Gastroesophageal sphincter (tissue), 4 donors: ENCODE measurements at places on chromosomes 5 and 9.
A peak's percentile ranks its signal among the peaks of the same experiment; 100 is the strongest.

DNA sequence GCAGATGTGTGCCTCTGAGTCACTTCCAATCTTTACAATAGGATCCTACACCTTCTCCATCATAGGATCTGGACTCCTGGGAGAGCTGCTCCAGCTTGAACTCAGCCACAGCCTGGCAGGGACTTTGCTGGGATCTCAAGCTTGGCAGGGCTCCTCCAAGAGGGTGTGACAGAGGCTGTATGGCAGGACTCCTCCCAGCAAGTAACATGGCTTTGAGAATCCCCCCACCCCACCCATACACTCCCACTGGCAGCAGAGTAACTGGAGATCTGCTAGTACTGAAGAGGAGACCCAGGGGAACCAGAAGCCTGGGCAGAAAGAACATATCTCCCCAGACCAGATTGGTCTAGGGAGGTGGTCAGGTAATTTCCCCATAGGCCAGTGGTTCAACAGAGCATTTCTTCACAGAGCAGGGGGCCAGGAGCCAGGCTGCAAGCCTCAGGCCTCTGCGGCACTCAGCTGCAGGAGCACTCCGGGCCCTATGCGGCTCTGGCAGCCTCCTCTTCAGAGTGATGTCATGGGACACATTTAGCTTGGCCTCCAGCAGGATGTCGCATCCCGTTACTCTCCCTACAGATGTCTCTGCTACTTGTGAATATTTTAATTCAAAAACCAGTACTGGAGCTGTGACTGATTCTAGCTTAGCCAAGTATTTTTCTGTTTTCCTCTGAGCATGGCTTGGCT is 1.7 kb upstream of the ACSL6 start:
- no peak for ATAC-seq

- no peak for ATAC-seq
Measured at GRCh38 chr9:23733495-23734078, 92.5 kb downstream of the ELAVL2 start.

DNA sequence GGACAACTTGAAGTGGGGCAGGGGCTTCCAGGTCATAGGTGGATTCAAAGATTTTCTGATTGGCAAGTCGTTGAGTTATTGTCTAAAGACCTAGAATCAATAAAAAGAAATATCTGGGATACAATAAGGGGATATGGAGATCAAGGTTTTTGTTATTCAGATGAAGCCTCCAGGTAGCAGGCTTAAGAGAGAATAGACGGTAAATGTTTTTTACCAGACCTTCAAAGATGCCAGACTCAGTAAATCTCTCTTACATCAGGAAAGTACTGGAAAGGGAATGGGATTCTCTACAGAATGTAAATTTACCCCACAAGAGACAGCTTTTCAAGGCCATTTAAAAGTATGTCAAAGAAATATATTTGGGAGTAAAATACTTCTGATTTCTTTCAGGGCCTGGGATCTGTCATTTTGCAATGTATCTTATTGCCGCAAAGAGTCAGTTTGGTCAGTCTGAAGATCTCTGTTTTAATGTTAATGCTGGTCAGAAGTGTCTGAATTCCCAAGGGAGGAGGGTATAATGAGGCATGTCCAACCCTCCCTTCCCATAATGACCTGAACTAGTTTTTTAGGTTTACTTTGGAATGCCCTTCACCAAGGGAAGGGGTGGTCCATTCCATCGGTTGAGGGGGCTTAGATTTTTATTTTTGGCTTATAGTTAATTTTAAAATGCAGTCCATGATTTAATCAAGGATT is 13.6 kb upstream of the LYSMD3 start:
- ATAC-seq = no peak

- ATAC-seq = peak; percentile 49
Measured at GRCh38 chr5:139660105-139660922, 12.2 kb downstream of the CXXC5 start.

GRCh38 chr5:116746668-116747067 is 172.0 kb upstream of the SEMA6A start:
- ATAC-seq = no peak

DNA sequence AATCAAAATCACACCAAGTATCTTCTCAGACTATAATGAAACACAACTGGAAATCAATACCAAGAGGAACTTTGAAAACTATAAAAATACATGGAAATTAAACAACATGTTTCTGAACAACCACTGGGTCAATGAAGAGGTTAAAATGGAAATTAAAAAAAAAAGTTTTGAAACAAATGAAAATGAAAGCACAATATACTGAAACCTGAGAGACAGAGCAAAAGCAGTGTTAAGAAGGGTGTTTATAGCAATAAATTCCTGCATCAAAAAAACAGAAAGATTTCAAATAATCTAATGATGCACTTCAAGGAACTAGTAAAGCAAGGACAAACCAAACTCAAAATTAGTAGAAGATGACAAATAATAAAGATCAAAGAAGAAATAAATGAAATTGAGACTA is 92.0 kb downstream of the TMEM232 start:
- no peak for ATAC-seq

GRCh38 chr5:16740811-16741392 is 124.1 kb upstream of the RETREG1 start:
- ATAC-seq = no peak

- ATAC-seq = no peak
Measured at GRCh38 chr5:6791031-6791430, 77.8 kb downstream of the TENT4A start.

DNA sequence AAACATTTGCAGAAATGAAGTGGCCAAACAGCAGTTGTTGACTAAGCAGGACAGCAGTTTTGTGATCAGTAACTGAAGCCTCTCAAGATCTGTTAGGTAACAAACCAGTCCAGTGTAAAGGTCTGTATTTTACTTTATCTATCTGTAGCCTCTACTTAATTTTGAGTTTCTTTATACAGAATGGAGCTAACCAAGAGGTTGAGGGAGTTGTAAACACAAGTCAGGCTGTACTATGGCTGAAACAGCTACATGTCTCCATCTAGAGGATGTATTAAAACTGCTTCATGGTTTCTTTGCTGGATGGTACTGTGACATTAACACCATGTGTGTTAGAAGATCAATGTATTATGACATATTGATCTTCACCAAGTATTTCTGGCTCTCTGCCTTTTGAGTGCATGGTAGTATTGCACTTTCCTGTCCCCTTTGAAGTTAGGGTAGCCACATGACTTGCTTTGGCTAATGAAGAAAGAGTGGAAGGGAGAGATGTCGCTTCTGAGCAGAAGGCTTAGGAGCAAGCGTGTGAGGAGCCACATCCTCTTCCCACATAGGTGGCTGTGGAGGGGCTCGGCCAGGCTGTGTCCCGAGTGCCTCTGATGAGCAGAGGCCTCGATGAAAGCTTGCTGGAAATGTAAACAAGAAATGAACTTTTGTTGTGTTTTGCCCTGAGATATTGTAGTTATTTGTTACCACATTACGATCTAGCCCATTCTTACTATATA is 105.6 kb upstream of the PCA3 start:
- ATAC-seq = peak; percentile 37

- ATAC-seq = peak; percentile 35
Measured at GRCh38 chr9:100427366-100428263, 672 bp downstream of the MSANTD3 start.

GRCh38 chr9:133322701-133323100 is 13.3 kb downstream of the SURF6 start:
- ATAC-seq = no peak

DNA sequence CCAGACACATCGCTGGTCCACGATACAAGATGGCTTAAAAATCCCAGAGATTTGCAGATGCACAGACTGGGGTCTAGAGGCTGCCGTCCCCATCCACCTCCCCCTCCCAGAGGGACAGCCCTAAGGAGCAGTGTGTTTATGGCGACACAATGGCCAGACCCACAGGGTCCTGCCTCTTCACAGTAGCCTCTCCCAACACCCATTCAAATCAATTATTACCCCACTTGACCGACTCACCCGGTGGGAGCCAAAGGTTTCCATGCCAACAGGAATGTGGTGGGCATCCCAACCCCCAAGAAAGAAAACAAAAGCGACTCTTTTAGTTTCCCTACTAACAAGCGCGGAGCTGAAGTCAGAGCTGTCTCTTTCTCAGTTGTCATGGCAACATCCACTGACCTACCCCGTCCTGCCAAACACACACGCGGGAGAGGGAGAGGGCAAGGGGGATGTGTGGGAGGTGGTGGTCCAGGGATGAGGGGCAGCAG is 209.0 kb downstream of the TTLL11 start:
- ATAC-seq = no peak

DNA sequence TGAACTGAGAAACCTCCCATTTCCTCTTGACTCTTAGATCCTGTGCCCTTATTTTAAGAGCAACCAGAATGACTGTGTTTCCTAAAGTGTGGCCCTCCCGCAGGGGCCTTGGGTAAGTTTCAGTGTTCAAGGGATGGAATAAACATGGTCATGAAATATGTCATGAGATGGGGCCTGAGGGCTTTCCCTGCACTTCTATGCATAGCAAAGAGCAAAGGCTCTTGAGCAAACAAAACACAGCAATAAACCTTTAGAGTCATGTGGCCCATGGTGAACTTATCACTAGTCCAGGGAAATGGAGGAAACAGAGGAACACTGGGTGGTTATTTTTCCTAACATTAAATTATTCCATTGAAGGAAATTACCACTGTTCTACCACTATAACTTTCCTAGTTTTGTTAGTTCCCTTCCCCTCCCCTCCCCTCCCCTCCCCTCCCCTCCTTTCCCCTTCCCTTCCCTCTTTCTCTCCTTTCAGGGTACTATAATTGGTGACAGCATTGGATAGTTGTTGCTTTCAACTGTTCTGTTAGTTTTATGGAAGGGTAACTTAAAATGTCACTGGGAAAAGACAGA is 72.4 kb downstream of the CTSL start:
- ATAC-seq = no peak

- no peak for ATAC-seq
Measured at GRCh38 chr5:151600069-151600665, 9.0 kb upstream of the FAT2 start.

- no peak for ATAC-seq
Measured at GRCh38 chr9:8845808-8846207, 1046.2 kb upstream of the DMAC1 start.

- no peak for ATAC-seq
Measured at GRCh38 chr9:138014563-138014945, 137.0 kb downstream of the CACNA1B start.

DNA sequence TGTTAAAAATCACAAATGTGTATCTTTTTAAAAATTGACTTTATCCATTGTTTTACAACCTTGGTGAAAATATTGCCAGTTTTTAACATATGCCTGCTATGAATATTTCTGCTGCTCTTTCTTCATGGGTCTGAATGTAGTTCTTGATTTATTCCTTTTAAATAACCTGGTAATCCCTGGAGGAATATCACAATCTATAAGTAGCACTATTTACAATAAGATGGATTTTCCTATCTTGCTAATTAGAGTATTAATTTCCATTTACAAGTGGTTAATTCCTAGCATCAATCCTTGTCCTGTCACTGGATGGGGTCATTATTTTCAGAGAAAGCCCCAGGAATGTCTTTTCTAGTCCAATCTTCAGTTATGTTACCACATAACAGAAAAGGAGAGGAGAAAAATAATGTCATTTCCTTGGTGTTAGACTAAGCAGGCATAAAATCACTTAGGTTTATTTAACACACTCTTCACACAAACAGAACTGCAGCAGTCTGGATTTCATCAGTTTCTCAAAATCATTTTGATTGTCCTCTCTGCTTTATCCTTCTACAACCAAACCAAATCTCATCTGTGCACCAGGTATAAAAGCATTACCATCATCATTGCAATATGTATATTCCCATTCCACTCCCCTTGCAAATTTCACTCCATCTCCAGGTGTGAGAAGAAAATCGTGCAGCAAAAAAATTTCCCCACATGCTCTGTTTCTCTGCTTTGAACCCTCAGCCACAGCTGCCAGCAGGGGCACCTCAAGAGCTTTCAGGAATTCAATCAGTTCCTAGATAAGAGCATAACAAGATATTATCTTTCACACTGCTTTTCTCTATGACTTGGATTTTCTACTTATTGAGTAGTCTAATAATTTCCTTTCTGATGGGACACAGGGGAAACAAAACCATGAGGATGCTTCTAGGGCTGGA is 204.1 kb downstream of the SEC61B start:
- ATAC-seq = no peak

DNA sequence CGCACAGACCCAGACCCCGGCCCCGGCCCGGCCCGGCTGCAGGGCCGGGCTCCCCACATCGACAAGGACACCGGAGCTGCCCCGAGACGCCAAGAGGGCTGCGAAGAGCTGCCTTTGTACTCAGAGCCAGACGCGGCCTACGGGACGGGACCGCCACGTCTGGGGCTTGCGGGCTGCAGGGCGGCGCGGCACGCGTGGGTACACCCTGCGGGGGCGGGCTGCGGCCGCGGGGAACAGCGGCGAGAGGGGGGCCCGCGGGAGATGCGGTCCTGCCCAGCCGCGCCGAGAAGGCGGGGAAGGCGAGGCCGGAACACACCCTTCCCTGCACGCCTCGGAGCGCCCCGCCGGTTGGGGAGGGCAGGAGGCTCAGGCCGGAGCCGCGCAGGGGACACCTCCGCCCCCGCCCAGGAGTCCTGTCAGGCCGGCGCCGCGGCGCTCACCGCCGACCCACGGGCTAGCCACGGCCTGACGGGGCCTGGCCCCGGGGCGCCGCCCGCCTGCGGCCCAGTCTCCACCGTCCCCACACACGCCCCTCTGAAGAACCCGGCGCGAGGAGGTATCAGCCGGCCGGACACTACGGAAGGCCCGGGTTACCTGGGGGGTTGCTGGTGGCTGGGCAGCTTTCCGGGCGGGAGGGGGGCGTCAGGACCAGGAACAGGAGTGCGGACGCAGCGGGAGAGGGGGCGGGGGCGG is 478 bp downstream of the RAB14 start:
- ATAC-seq = peak; percentile 52

GRCh38 chr5:55533521-55534435 is 986 bp downstream of the PLPP1 start:
- ATAC-seq = peak; percentile 26

- no peak for ATAC-seq
Measured at GRCh38 chr9:1514776-1515363, 464.7 kb downstream of the DMRT2 start.

DNA sequence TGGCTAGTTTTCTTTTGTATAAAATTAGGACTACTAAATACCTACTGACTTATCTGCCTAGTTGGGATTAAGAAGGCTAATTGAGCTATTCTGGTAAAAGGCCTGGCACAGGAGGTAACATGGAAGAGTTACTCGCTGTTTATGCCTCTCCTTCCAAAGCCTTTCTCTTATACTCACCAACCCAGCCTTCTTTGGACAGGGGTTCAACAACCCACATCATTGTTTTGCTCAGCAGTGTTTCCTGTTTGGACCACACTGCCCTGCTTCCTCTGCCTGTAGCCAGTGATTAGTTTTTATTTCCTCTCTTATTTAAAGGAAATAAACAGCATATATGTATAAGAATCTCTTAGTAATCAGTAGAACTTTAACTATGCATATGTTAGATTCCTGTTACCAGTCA is 85.1 kb upstream of the TLX3 start:
- ATAC-seq = no peak
